ENCODE measurements at places on chromosomes 7 and 10.
A peak's percentile ranks its signal among the peaks of the same experiment; 100 is the strongest.

GRCh38 chr7:134845461-134845860, 66.0 kb downstream of the CALD1 start:
- ATAC-seq, result no peak

- ATAC-seq, result peak; percentile 80
Measured at GRCh38 chr7:106111655-106112117, 426 bp downstream of the SYPL1 start.

DNA sequence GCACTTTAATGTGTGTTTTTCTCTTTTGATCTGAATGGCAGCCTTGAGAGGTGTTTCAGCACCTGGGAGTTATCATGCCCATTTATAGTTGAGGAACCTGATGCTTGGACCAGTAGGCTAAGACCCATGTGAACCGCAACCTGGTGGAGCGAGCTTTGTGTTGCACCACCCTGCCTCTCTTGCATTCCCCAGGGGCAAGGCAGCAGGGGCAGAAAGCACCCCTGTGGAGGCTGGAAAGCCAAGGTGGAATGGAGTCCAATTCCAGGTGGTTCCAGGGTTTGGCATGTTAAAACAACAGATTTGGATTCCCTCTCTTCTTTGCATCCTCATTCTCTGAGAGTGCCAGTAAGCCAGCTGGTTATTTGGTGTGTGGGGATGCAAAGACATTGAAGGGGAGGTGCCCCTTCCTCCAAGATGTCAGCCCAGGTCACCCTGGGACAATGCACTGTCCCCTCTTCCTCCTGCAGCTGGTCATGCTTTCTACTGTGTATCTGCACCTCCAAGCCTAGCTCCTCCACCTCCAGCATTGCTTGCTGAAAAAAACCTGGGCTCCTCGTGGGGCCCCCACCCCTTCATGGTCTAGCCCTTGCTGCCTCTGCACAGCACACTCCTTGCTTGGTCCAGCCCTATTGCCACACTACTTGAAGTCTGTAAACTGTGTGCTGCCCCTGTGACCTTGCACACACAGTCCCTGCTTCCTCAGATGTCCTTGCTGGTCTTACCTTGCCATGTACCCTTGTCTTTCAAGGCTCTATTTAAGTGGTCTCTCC, 5.6 kb upstream of the CDH23 start:
- ATAC-seq, result no peak

- ATAC-seq, result no peak
Measured at GRCh38 chr7:70779321-70779720, 352.6 kb upstream of the GALNT17 start.

DNA sequence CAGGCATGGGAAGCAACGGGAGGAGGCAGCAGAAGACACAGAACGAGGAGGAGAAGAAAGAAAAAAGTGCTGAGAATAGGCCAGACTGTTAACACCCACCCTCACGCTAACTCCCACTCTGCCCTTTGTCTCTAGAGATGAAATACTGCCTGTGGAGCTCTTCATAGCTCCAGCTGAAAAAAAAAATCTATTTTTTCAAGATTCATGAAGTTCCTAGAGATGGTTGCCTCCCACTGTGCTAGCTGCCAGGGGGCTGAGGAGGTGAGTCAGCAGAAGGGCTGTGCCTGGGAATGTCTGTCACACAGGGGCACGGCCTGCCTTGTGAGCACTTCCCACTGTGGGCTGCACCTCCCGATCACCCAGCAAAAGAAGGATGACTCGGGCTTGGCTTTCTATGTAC, 144.5 kb downstream of the RNF216 start:
- peak; percentile 91 for ATAC-seq

GRCh38 chr10:9076066-9076465, 1021.6 kb downstream of the GATA3 start:
- no peak for ATAC-seq

GRCh38 chr7:137757146-137757925, 89.4 kb downstream of the DGKI start:
- no peak for ATAC-seq

DNA sequence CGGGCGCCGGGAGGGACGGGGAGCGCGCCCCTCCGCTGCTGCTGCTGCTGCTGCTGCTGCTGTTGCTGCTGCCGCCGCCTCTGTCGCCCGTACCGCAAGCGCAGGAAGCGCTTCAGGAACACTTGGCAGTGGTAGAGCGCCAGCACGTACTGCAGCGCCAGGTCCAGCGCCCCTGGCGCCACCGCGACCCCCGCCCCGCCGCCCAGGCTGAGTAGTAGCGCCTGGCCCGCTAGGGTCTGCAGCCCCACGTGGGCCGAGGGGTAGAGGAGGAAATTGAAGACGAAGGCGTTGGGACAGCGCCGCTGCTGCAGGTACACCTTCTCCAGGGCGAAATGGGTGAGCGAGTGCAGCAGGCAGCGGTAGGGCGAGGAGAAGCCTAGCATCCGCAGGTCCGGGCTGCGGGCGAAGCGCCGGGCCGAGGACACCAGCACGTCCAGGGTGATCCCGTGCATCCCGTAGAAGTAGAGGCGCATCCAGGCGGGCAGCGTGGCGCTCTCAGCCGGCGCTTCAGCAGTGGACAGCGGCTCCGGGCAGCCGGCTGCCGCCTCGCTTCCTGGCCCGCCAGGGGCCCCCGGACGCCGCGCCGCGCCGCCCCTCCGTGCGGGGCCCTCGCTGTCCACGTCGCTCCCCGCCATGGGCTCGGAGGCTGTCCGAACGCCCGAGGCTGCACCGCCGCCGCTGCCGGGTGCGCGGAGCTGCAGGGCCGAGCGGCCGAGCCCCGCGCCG, at the start of gene TMEM229A:
TSS of gene TMEM229A (minus strand) at position 699 of the 726 bp plus-strand sequence. CDS start at position 635, 64 bp downstream.
- ATAC-seq, result peak; percentile 71

DNA sequence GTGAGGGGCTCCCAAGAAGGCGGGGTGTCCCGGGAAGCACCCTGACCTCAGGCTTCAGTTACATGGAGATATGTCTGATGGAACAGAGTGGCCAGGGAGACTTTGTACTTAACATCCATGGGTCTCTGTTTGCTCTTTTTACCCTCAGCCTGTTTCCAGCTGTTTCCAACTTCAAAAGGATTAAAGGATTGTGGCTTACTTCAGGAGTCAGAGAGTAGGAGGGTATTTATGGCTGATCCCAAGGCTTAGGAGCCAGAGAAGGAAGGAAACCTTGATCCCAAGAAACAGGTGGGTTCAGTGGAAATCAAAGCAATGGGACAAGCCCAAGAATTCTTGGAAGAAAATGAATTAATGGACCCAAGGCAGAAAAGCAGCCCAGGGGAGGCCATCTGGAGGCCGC, 37.7 kb upstream of the ZNF438 start:
- no peak for ATAC-seq

GRCh38 chr10:112951359-112952281, 1.6 kb downstream of the TCF7L2 start:
- ATAC-seq, result peak; percentile 53

- no peak for ATAC-seq
Measured at GRCh38 chr10:130889240-130889639, 422.3 kb downstream of the TCERG1L start.

GRCh38 chr7:92313055-92313454, 67.3 kb downstream of the ANKIB1 start:
- ATAC-seq, result no peak

DNA sequence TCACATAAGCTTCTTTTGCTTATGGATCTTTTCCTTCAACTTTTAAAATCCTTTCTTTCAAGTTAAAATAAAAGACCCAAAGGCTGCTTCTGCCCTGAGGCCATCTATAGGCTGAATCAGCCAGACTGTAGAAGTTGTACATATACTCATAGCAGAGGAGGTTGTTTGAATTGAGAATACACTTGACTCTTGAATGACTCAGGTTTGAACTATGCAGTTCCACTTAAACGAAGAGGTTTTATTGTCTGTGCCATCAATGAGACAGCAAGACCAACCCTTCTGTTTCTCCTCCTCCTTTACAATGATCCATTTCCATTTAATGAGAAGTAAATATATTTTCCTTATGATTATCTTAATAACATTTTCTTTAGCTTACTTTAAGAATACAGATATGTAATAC, 5.8 kb downstream of the ZNF365 start:
- no peak for ATAC-seq

GRCh38 chr10:118251791-118252190, 90.3 kb downstream of the FAM204A start:
- no peak for ATAC-seq

DNA sequence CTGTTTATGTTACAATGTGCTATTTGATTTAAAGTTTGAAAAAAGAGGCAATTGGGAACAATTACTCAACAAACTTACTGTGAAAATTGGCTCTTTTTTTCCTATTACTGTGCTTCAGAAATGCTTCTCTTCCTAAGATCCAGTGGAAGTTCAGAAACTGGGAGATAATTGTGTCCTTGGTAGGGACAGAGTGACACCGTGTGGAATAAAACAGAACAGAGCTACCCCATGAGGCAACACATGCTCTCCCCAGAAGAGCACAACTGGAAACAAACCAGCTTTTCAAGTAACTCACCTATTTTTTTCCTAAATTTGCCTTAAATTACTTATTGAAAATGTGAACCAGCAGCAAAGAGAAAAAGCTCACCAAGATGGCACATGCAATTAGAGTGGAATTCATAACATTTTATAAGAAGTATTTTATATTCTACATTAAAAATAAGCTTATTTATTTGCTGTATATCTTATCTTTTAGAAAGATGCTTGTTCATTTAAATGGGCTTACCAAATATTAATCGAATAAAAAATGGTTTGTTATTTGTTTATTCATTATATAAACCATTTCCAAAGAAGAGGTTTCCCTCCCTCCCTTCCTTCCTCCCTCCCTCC, 346.1 kb upstream of the ANKRD30A start:
- peak; percentile 85 for ATAC-seq

- peak; percentile 56 for ATAC-seq
Measured at GRCh38 chr10:101779544-101780186, 3.6 kb downstream of the NPM3 start.

DNA sequence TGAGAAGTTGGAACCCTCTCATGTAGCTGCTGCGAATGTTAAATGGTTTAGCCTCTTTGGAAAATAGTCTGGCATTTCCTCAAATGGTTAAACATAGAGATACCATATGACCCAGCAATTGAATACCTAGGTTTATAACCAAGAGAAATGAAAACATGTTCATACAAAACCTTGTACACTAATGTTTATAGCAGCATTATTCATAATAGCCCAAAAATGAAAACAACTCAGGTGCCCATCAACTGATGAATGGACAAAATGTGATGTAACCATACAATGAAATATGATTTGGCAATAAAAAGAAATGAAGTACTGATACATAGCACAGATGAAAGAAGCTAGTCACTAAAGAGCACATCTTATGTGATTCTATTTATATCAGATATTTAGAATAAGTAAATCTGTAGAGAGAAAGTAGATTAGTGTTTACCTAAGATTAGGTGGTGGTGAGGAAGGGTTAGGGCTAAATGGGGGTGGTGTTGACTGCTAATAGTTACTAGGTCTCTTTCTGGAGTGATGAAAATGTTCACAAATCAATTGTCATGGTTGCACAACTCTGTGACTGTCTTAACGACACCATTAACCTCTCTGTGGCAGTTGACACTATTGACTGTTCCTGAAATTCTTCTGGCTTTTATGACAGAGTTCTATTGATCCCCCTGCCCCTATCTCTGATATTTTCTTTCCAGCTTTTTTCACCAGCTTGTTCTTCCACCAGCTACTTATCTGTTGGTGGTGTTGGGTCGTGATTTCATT, 35.2 kb downstream of the VCL start:
- ATAC-seq, result no peak

GRCh38 chr10:24848195-24848594, 104.2 kb downstream of the PRTFDC1 start:
- ATAC-seq, result no peak

GRCh38 chr10:107423903-107424302, 259.4 kb upstream of the SORCS1 start:
- no peak for ATAC-seq

DNA sequence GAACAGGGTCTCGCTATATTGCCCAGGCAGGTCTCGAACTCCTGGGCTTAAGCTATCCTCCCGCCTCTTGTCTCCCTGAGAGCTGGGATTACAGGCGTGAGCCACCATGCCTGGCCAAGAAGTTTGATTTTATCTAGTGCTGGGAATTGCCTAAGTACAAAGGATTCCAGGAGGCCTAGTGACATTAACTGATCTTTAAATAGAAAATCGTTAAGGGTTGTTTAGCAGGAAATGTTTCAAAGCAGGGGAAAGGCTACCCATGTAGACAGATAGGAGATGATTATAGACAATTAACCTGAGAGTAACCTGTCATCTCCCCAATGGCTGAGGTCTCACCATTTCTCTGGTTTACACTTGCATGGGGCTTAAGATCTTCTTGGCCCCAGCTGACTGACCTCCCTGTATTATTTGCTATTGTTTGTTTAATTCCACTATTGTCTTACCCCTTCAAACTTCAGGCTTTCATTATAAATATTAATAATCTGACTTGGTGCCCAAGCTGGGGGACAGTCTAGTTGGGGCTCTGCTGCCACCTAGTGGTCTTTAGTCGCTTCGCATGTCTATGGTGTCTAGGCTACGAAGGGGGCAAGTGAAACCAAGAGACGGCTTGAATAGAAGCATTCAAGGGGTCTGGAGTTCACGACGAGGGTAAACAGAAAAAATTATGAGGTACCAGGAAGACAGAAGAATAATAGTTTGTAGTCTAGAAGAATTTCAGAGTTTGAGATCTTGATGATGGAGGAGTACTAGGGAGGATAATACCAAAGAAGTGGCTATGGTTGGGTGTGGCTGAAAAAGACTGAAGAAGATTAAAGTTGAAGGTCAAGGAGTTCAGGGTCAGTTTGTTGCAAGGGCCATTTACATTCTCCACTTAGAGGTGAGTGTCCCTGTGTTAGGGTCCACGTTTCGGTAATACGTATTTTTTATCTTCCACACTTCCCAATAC, 40.4 kb upstream of the BPGM start:
- ATAC-seq, result peak; percentile 87

DNA sequence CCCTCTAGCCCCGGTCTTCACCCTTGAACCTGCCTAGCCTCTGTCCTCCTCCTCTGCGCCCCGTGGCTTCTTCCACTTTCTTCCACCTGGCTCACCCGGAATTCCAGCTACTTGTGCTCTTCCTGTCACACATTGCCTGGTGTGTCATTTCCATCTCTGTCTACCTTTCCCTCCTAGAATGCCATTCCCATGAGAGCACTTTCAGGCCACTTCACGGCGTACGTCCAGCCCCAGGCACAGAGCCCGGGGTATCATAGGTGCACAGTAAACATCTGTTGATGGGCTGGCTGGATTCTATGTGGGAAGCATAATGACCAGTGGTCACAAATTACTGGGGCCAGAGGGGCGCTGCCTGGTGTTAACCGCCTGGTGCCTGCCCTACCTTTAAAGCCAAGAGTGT, 161.3 kb downstream of the CUX1 start:
- ATAC-seq, result no peak

- no peak for ATAC-seq
Measured at GRCh38 chr7:143188994-143189393, 5.8 kb downstream of the TAS2R39 start.

Measured in gastroesophageal sphincter (tissue), 4 donors.